ENCODE measurements at places on chromosomes 3 and 15.

GRCh38 chr15:27955087-27955486 lies 144.0 kb downstream of the OCA2 start:
- no peak for DNase-seq

GRCh38 chr3:79297245-79297960 lies 470.4 kb downstream of the ROBO1 start:
- no peak for DNase-seq

DNA sequence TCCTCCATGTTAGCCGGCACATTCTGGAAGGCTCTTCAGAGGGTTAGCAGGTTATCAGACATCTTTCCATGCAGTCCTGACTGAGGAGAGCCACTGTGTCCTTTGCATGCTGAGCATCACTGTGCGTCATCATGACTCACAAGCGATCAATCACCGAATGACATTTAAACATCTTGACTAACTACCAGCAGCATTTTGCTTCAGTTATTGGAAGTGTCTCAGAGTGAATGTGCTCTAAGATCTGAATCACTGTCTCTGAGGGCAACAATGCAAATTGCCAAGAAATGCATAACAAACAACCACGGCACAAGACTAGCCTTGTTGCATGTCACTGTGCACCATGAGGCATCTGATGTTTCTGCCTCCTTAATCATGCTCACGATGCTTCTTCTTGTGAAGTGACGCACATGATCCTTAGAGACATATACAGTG lies 18.3 kb upstream of the ATP8B4 start:
- DNase-seq = peak; percentile 55

DNA sequence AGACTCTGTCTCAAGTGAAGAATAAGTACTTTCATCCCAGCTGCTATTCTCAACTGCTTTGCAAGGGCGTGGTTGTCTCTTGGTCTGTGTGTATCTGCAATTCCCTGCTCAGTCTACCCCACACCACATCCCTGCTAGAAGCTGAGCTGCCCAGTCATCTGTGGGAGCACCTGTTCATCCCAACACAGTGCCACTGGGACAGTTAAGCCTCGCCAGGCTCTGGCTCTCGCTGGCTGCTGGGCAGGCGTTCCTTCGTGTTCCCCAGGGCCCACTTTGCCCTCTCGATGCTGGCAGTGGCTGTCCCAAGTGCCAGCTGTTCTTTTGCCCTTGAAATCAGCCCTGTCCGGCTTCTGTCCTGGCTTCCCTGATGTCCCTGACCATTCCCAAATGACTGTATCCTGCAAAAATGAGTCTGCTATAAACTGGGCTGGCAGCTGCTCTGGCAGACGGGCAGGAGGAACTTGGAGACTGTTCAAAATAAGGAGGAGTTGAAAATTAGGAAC lies 91.6 kb upstream of the KLHL25 start:
- no peak for DNase-seq

- DNase-seq = no peak
These were observed 102.6 kb downstream of the SNRK start for GRCh38 chr3:43388915-43389314.

DNA sequence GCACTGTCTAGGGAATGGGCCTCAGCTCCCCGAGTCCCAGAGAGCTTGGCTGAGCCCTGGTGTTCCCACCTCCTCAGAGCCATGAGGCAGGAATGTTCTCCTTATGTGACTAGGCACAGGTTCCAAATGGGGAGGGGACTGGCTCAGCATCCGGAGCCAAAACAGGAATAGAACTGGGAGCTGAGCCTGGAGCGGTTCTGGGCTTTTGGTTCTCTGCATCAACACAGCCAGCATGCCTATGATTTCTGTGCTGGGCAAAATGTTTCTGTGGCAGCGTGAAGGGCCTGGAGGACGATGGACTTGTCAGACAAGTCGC lies at the start of gene FAM131A:
FAM131A (plus strand) TSS at position 202 of the 316 bp plus-strand sequence; CDS start at position 233, 31 bp downstream.
- no peak for DNase-seq

DNA sequence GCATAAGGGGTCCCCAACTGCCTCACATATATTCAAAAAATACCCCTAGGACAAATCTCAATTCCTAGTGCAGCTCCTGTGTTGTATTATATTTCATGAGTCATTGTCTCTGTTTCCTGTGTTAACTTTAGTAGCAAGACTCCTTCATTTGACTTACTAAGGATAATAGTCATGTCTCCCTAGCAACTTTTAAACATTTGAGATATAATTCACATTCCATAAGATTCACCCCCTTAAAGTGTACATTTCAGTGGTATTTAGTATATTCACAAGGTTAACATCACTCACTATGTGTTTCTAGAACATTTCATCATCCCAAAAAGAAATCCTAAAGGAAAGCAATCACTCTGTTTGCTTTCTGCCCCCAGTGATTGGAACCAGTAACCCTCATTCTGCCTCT lies 121.3 kb upstream of the WNT7A start:
- DNase-seq = no peak

GRCh38 chr15:41480396-41481140 lies 13.1 kb upstream of the ITPKA start:
- no peak for DNase-seq

DNA sequence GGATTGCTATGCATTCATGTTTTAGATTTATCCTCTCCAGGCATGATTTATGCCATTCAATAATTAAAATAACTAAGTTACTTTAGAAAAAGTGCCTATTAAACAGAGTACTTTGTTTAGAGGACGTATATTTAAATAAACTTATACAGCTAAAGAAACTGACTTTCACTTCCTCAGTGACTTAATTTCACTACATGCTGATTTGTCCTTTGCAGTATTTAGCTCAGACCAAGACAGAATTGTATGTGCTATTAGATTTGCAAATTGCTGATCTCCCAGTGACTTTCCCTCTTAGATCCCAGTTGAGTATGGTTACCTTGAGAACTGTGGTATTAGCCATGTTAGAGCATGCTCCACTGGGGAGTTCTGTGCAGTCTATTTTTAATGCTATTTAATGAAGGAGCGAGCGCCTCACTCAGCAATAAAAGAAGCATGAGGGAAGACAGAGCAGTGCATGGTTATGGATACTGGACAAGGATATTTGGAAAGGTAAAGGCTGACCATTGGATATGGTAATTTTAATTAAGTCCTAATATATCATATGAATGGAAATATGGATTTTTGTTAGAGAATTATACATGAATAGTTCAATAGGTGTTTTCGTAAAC lies 2.7 kb downstream of the ARPP21 start:
- DNase-seq = no peak

DNA sequence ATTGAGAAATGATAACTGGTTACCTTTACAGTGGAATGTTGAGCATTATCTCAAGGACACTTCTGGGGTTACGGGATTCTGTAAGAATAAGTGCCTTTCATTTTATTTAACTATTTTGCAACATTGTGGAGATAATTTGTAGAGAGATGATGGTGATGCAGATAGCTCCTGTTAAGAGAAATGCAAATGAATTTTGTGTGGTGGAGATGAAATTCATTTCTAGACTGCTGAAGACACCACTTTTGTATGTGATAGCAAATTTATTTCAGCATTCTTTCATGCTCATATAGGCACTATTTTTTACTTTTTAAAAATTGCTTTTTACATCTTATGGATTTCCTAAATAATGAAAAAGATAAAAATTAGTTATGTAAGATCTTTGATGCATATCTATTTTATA lies 463.3 kb upstream of the CBLB start:
- no peak for DNase-seq

GRCh38 chr15:87638554-87639083 lies 617.9 kb downstream of the NTRK3 start:
- DNase-seq = no peak

- DNase-seq = no peak
These were observed 330.5 kb upstream of the ROPN1 start for GRCh38 chr3:124322309-124322880.
